ENCODE measurements at places on chromosomes 5 and 9.

DNA sequence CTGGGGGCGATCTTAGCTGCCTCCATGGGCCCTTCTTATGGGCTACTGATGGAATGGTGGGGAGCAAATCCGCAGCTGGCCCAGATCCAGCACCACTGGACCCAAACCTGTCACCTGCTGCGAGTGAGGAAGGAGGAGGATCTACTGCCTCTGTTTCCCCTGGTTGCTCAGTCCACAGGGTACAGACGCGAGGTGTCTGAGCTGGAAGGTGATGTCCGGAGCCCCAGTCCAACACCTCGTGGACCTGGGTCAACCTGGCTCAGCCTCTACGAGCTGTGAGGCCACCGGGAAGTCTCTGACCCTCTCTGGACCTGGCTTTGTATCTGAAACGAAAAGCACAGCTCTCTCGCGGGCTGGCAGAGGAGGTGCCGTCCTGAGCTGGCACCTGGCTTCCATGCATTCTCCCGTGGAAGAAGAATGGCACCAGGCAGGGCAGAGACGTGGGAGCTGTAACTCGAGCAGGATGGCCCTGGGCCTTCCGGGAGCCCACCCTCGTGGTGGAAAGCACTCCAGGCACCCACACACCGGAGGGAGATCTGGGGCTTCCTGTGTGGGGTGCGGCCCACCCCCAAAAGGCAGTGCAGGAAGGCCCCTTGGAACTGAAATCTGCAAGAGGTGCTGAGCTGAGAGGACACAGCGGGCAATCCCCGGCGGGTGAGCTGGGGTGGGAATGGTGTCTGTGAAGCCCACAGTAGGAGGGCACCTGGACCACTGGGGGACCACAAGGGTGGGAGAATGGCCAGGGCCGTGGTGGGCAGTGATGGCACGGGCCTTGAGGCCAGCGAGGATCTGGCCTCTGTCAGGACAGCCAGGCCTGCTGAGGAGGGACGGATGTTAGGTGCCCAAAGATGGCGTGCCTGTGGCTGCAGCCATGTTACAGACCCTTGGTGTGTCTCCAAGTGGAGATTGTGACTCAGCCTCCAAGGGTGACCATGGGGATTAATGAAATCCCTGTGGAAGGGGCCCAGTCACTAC, 133.4 kb downstream of the OLFM1 start:
- no peak for DNase-seq

DNA sequence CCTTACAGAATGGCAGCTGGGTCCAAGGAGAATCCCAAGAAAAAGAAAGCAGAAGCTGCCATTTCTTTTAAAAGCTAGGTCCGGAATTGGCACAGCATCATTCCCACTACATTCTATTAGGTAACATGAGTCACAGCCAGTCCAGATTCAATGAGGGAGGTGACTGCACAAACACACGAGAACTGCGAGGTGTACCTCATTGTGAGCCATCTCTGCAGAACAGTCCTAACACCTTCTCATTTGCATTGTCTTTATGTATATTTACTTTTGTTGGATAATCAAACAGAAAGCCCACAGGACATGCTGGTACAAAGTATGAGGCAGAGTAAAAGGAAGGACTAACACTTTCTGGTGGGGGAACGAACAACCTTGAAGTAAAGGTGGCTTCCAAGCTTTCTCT, 14.6 kb upstream of the HABP4 start:
- no peak for DNase-seq

DNA sequence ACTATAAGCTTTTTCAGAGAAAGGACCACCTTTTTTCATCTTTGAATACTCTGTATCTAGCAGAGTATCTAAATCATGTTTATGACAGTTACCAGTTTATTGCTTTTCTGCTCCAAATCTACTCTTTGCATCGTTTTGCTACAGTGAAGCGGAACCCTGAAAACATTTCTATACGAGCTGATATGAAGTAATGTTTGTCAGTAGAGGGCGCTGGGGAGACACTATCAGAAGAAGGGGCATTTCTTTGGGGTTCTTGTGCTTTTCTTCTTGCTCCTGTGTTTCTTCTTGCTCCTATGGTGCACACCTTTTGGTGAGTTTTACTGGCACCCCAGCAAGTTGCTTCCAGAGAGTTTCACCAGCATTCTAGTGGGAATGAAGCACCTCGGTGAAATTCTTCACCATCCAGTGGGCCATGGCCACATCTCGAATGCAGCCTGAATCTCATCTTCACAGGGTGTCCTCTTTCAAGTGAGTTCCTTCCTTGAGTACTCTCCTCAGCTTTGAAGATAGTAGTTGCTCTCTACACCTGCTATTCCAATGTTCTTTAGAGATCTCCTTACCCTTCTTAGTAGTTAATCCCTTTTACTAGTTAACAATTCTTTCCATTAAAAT, 98.4 kb downstream of the FGF1 start:
- DNase-seq = no peak

- no peak for DNase-seq
Measured at GRCh38 chr5:61450493-61451279, 118.6 kb downstream of the ZSWIM6 start.

GRCh38 chr5:61551637-61552313, 219.7 kb downstream of the ZSWIM6 start:
- DNase-seq = no peak

DNA sequence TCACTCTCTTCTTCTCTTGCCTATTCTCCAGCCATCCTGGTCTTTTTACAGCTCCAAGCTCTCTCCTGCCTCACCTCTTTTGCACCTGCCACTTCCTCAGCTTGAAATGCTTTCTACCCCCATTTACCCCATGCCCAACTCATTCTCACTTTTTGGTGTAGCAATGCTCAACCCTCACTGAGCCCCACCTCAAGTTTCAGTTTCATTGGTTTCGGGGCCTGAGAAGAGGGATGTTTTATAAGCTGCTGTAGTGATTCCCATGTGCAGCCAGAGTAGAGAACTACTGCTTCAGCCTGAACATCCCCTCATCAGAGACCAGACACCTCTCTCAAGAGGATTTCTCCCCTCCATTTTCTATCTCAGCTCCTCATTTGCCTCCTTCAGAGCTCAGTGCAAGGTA, 45.2 kb upstream of the FYB1 start:
- no peak for DNase-seq

DNA sequence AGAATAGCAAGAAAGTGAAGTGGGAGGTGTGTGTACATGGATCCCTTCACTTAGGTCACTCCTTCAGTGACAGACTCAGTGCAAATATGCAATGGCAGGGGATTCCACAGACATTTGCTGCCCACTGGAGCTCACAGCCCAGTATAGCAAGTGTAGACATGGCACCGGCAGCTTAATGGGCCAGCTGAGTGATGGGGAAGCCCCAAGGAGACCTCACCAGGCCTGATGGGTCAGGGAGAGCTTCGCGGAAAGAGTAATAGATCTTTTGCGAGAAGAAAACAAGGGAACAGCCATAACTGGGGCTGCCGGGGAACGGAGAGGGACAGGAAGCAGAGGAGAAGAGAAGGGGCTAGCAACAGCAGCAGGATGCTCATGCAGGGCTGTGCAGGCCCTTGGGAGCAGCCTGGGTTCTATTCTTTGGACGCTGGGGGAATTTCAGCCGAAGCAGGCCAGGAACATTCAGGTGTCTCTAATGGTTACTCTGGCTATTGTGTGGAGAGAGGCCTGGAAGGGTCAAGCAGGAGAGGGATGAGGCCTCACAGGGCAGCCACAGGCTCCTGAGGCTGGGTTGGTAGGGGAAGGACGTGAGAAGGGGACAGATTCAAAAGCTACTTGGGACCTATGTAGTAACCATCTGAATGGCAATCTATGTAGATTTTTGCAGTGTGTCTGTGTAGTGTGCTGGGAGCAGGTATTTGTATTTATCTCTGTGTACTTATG, 27.0 kb downstream of the TCF7 start:
- DNase-seq = no peak

- DNase-seq = no peak
Measured at GRCh38 chr9:74044844-74045243, 452.3 kb upstream of the RORB start.

DNA sequence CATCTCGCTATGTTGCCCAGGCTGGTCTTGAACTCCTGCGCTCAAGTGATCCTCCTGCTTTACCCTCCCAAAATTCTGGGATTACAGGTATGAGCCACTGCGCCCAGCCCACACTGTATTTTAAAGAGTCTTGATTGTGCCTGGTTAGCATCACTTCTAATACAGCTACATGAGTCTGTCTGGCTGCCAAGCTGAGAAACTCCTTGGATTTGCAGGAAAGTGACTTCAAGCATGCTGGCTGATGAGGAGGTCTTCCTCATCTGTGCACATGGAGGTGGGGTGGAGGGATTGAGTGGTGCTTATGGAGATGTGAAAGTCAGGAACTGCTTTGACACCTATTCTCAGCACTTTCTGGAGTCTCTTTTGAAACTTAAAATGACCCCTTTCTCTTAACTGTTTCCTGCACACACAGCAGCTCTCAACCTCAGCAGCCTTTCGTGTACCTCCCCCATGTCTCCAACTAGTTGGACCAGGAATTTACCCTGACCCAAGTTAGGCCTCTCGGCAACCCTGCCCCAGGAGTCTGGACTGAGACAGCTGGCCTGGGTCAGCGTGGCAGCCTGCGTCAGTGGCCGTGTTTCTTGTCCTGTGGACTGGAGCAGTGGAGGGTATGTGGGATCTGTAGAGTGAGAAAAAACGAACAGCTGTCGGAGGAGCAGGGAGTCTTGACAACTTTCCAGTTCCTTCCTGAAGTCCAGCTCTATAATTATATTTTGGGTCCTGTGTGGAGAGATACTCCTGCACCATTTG, 72.5 kb downstream of the ACER2 start:
- no peak for DNase-seq

DNA sequence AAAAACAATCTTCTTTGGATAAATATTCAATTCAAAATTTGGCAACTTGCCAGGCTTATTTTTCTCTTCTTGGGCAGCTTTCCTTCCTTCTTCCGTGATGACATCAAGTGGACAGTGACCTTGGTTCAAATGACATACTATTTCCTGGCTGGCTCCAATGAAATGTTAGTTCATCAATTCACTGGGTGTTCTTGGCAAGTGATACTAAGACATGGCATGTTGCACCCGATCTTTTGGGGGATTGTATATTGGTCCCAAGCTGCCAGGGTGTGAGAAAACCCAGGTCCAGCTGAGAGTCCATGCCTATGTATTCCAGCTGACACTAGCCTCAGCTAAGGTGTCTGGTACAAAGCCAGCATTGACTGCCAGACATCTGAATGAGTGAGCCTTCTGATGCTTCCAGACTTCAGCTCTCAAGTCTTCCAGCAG, 252.9 kb downstream of the MAT2B start:
- no peak for DNase-seq

DNA sequence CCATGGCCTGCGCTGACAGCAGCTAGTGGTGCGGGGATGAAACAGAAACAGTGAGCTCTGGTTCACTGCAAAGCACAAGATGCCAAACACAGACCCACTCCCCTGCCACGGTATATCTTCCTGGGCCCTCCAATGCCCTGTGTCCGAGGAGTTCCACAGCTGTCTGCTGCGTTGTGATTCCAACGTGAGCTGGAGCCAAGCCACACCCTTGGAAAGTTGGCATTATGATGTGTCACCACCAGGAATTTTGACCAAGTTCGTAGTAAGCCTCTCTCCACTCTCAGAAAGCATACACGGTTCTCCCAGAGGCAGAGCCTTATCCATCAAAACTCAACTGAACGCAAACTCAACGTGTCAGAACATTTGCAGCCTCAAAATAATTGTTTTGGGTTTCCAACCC, 55.6 kb downstream of the MACROH2A1 start:
- DNase-seq = no peak

GRCh38 chr5:120690621-120691407, 226.7 kb downstream of the PRR16 start:
- no peak for DNase-seq

- no peak for DNase-seq
Measured at GRCh38 chr9:78213712-78214111, 22.2 kb upstream of the CEP78 start.

- DNase-seq = no peak
Measured at GRCh38 chr9:114474425-114474824, 30.8 kb downstream of the WHRN start.

- no peak for DNase-seq
Measured at GRCh38 chr5:76479973-76480667, 77.0 kb downstream of the IQGAP2 start.

DNA sequence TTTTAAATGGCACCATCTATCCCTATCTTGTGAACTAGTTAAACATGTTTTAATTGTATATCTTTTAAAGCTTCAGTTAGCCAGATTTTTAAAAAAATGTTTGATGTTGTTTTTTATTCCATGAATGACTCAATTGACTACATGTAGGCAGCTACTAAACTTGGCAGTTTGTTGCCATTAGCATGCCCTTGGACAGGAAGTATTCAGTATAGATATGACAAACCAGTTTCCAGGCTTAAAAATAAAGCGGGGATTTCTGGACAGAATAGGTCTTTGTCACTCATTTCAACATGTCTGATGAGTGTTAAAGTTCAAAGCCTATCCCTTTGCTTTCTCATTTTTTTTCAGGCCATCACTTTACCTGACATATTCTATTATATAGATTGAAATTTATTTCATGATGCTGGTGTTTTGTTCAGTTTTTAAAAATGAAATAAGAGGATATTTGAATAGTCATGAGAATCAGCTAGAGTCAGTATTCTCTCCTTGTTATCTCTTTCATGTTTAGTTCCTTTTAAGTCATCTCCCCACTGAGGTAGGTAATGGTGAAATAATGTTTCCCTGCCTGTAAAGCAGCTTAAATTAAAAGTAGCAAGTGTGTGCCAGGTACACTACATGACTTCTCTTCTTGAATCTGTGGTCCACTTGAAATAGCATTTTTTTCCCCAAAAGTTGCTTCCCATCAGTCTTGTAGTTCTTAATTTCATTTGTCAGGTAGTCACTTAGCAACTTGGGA, 11.9 kb downstream of the TNFAIP8 start:
- no peak for DNase-seq

- DNase-seq = no peak
Measured at GRCh38 chr5:84091127-84091799, 293.4 kb downstream of the EDIL3 start.

DNA sequence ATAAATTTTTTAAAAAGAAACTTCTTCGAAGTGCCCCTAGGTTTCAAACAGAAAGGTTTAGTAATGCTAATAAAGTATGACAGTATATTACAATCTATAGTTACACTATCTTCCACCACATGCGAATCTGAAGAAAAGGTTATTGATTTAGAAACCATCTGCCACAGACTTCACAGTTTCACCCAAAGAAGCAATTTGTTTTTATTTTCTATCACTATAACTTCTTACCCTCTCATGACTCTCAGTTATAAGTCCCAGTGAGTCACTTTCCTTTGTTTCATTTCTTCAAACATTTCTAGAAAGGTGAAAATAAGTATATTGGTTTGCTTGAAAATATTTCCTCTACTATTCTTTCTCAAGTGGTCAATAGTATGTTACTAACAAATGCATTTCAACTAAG, 93.6 kb downstream of the MCTP1 start:
- no peak for DNase-seq

GRCh38 chr5:63085561-63085960, 506.9 kb downstream of the LRRC70 start:
- DNase-seq = no peak

- no peak for DNase-seq
Measured at GRCh38 chr5:180133060-180133459, 61.5 kb upstream of the RNF130 start.

DNA sequence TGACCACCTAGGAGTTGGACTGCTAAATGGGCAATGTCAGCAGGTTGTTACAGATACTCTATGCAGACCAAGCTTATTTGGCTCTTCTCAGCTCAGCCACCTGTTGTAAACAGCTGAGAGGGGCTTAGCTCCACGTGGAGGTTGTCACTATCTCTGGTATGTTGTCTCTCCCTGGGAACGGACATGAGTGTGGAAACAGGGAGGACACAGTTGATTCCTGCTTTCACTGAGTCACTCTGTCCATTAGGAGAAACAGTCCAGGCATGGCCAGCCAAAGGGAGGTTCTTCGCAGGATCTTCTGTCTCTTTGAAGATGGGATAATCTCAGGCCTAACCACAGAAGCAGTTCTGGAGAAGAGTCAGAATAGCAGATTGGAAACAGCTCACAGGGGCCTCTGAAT, 121.2 kb downstream of the PALM2AKAP2 start:
- DNase-seq = no peak

Measured in NCI-H2081 treated with DMSO at 0.1 percent for 48 hours (cell line).